Stimulated activated CD8-positive, alpha-beta memory T cell treated with anti-CD3 and anti-CD28 coated beads, Interleukin-7, amount 100 ng/mL, for 1 hour (primary cell): ENCODE measurements at places on chromosomes 5 and 9.

DNA sequence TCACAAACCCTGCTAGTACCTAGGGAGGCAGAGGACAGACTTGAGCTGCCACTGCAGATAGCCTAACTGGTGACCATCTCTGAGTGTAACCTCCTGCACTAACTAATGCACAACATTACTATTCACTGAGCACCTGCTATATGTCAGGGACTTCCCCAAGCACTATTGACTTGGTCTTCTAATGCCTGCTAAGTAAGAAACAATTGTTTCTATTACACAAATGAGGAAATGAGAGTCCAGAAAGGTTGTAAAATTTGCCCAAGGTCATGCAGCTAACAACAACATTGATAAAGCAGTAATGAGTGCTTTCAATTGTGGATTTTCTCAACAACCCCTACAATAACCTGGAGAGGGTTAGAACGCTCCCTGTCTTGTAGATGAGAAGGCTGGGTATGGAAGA lies 183.7 kb downstream of the ZNF462 start:
- DNase-seq, result no peak

DNA sequence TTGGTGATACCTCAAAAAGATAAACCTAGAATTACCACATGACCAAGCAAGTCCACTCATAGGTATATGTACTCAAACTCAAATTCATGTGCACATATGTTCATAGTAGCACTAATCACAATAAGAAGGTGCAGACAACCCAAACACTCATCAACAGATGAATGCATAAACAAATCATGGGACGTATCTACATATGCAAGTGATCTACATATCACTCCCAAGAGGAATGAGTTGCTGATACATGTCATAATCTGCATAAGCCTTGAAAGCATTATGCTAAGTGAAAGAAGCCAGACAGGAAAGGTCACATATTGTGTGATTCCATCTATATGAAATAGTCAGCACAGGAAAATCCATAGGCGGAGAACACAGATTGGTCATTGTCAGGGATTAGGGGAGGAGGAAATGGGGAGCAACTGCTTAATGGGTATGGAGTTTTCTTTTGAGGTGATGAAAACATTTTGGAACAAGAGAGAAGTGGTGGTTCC lies 10.6 kb upstream of the GPX8 start:
- DNase-seq, result no peak

DNA sequence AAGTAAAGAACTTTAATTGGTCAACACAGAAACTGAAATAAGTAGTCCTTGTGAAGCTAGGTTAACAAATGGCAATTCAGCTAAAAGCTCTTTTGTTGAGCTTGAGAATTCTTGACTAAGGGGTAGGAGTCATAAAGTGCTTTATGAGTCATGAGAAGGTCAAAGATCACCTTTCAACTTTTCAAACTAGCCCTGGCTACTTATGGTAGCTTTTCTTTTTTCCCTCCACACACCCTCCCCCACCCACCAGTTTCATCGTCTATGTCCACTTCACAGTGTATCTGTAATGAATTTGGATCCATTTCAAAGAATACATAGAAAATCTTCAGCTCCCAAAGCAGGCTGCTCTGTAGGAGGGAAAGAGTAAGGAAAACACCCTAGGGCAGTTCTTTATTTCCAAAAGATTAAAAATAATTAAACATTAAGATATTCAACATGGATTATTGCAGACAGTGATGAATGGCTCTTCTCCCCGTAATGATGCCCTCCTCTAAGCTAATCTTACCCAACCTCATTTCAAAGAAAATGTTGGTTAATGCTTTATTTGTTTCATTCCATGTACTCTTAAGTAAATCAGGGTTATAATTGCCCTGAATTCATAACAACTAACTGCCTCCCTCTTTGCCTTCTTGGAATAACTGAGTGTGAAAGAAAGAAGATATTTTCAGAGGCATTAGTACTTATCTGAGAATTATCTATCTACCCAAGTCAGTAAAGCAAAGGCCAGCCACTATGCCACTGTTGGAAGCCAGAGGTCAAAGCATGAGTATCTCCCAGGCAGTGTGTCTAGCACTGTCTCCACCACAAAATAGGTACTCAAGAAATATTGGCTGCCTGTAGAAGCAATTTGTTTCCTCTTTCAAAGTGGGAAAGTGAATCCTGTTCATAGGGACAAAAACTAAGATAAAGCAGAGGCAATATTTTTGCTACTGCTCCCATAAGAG lies 290.6 kb downstream of the PIK3R1 start:
- DNase-seq, result no peak

GRCh38 chr9:134600836-134601638 lies 40.6 kb upstream of the COL5A1 start:
- no peak for DNase-seq

DNA sequence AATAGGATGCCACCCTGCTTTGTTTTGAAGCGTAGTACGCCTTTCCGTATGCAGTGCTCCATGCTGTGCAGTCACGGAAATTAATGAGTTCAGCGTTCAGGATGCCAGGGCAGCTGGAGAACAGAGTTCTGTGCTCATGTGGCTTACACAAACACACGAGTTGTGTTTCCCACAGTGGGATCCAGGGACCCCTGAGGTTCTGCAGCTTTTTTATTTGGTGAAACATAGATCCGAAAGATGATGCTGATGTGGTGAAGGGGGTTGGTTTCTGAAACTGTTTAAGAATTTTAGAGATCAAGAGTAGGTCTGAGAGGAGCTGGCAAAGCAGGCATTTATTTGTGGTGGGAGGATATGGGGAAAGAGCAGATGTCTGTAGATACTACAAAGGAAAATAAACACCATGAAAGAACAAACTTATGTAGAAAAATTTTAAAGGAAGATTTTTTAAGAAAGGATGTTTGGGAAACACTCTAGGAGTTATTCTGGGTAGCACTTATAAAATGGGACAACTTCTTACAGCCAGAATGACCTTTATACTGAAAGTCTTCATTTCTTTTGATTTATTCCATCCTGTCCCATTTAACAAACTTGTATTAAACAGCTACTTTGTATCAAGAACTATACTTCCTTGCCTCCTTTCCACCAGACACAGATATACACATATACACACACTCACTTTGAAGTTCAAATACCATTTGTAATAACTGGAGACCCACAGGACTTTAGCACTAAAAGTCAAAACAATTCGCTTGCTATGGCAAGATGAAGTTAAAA lies 52.7 kb downstream of the ITGA1 start:
- no peak for DNase-seq

DNA sequence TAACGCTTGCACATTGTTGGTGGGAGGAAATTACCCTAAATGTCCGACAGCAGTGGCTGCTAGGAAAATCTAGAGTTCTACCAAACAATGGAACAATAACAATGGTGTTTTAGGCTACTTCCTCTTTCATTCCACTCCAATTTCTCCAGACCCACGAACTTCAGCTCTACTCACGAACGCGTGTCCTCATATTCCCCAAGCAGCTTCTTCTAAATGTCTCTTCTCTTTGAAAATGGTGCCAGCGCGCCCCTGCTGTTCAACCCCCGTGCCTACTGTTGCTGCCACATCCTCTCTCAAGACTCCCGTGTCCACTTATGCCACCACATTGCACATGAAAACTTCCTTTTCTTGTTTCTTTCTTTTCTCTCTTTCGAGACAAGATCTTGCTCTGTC lies 25.6 kb downstream of the OR2V2 start:
- no peak for DNase-seq

GRCh38 chr9:115340314-115340713 lies 222.4 kb upstream of the TNC start:
- DNase-seq, result no peak

DNA sequence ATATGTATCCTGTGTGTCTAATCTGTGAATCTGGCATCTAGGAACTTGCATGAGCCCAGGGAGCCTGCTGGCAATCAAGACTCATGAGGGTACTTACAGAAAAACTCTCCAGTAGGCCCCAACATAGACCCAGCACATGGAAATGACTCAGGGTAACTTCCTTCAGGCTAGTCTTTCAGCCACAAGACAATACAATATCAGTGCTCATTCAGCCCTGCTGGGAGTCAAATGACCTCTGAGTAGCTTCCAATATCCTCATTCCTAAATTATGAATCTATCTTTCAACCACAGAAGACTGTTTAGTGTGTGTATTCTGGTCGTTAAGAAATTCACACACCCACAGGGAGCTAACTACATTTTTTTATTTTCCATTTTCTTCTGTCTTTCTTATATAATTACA lies 1273.0 kb downstream of the EFNA5 start:
- DNase-seq, result no peak

DNA sequence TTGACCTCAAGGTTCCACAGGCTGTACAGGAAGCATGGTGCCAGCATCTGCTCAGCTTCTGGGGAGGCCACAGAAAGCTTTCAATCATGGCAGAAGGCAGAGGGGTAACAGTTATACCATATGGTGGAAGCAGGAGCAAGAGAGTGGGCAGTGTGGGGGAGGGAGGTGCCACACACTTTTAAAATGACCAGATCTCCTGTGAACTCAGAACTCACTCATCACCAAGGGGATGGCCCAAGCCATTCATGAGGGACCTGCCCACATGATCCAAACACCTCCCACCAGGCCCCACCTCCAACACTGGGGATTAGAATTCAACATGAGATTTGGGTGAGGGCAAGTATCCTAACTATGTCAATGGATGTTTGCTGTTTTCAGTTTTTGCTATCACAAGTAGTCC lies 16.2 kb downstream of the CYFIP2 start:
- DNase-seq, result no peak

GRCh38 chr5:54021431-54022164 lies 288.8 kb downstream of the ARL15 start:
- DNase-seq, result no peak

DNA sequence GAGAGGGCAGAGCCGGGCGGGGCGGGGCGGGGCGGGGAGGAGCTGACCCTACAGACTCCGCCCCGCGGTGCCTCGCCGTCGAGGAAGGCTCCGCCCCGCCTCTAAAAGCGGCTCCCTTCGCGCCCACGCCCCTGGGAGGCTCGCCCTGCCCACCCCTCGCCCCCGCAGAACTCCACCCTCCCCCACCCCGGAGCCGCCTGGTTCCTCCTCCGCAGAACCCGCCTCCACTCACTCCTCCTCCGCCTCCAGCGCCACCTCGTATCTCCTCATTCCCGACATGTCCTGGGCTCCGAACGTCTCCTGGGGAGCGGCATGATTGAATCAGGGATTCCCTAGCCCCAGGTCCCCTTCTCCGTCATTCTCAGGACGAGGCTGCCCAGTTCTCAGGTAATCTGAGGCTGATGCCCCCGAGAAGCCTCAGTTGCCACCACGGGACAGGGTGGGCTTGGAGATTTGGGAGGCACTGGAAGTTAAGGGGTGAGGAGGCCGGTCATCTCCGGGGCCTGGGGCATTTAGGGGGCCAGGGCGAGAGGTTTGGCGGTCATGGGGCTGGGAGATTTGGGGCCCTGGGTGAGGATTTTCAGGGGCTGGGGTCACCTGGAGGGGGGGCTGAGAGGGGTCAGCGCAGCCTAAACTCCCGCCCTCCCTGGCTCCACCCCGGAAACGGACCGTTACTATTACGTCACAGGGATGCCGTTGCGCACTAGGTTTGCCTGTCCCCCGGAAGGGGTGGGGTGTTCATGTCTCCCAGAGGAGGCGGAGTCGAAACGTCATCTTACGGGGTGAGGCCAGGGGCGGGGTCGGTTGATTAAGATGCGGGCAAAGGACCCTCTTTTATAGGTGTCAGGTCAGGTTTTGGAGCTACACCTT lies 3.2 kb upstream of the CCL27 start:
- peak; percentile 68 for DNase-seq
